ENCODE measurements at places on chromosomes 13 and 19.
A peak's percentile ranks its signal among the peaks of the same experiment; 100 is the strongest.

GRCh38 chr19:34391813-34392212, 12.4 kb upstream of the PDCD2L start:
- no peak for DNase-seq

- no peak for DNase-seq
These were observed 44.6 kb upstream of the CCNE1 start for GRCh38 chr19:29767039-29767735.

DNA sequence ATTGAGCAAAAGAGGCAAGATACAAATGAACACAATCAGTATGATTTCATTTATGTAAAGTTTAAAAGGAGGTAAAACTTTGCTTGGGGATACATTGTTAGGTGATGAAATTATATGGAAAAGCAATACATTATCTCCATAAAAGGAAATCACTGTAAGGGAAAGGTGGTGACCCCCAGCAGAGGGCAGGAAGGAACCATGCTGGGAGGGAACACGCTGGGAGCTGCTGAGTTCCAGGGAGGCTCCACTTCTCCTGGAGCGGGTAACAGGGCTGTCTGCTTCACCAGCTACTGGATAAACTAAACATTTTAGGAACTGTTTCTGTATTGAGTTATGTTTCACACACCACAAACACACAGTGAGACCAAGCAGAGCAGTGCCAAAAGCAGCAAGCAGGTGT, 91.2 kb downstream of the KATNAL1 start:
- no peak for DNase-seq

DNA sequence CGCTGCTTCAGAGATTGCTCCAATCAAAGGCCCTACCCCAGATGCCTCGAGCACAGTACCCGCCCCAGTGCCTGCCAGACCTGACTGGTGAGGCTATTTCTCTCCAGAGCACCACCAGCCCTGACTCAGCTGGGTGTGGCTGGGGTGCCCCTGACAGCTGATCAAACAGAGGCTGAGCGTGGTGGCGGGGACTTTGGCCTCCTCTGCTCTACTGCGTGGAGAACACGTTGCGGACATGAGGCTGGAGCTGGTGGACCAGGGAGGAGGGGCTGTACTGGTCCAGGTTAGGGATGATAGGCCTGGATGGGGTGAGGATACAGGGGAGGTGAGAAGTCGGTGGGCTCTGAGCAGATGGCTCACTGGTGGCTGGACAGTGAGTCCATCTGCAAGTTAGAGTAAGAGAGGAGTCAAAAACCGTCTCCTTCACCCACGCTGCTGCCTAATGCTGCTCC, 3.5 kb upstream of the DOCK6 start:
- no peak for DNase-seq

- no peak for DNase-seq
These were observed 1306.9 kb downstream of the UQCRFS1 start for GRCh38 chr19:27906081-27906480.

GRCh38 chr13:30572859-30573275, 44.9 kb upstream of the USPL1 start:
- DNase-seq = no peak

GRCh38 chr13:23963947-23964346, 66.6 kb upstream of the C1QTNF9B start:
- DNase-seq = no peak

GRCh38 chr19:46926170-46927071, 65.6 kb downstream of the ARHGAP35 start:
- DNase-seq = no peak

DNA sequence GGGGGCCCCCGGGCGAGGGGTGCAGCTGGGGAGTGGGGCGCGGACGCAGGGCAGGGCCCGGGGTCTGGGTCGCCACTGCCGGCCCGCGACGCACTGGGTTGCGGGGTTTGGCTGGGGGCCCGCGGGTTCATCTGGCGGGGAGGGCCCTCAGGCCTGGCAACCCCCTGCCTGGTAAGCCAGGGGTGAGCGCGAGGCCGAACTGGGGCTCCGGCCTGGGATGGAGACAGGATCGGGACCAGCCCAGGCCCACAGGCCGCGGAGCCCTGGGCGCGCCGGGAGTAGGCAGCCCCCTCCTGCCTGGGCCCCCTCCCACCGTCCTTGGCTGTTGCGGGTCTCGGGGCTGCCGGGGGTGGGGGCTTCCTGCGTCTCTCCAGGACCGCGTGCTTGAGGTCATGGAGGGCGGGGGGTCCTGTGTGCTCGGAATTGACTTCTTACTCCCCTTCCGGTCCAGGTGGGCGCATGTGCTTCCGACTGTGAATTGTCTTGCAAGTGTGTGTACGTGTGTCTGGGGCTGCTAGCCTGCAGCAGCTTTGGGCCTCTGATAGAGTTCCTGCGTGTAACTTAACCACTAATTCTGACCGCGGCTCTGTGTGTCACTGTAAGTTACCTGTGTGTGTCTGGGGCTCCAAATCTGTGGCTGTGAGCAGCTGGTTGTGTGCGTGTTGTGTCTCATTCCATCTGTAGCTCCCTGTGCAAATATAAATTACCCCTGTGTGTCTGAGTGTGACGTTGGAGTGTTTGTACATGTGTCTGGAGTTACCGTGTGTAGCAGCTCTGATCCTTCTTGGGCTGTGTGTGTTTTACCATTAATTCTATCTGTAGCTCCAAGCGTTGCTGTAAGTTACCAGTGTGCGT, 751 bp downstream of the GRAMD1A start:
- peak; percentile 25 for DNase-seq

DNA sequence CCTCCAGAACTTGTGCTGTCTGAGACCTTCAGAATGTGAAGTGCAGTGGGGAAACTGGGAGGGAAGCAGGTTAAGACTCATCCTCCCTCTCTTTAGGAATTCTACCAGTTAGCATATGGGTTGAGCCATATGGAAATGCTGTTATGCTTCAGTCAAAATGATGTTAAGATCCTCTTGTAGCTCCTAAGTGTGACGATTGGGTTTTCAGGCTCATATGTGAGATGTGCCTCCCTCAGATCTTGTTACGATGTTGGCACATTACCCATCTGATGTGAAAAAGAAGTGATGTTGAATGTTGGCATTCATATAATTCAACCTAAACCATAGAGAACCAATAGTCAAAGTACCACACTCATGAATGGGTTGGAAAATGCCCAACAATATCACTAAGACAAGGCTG, 67.8 kb upstream of the IPO5 start:
- no peak for DNase-seq

DNA sequence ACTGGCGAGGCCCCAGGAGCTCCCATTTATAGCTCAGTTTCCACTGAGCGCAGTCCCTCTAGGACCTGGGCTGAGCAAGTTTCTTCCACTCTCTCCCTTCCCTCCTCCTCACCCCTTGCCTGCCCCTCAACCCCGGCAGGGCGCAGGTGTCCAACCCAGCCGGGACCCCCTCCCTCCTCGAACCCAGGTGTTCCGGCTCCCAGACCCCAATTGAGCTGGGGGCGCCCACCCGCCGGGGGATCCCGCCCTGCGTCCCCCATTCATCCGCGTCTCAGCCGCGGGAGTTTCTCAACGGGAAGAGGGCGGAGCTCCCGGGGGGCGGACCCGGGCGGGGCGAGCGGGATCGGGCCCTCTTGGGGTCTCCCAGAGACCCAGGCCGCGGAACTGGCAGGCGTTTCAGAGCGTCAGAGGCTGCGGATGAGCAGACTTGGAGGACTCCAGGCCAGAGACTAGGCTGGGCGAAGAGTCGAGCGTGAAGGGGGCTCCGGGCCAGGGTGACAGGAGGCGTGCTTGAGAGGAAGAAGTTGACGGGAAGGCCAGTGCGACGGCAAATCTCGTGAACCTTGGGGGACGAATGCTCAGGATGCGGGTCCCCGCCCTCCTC, at the start of gene KIRREL2:
KIRREL2 (plus strand) TSS at position 366 of the 604 bp plus-strand sequence; CDS start at position 575, 209 bp downstream.
- no peak for DNase-seq

DNA sequence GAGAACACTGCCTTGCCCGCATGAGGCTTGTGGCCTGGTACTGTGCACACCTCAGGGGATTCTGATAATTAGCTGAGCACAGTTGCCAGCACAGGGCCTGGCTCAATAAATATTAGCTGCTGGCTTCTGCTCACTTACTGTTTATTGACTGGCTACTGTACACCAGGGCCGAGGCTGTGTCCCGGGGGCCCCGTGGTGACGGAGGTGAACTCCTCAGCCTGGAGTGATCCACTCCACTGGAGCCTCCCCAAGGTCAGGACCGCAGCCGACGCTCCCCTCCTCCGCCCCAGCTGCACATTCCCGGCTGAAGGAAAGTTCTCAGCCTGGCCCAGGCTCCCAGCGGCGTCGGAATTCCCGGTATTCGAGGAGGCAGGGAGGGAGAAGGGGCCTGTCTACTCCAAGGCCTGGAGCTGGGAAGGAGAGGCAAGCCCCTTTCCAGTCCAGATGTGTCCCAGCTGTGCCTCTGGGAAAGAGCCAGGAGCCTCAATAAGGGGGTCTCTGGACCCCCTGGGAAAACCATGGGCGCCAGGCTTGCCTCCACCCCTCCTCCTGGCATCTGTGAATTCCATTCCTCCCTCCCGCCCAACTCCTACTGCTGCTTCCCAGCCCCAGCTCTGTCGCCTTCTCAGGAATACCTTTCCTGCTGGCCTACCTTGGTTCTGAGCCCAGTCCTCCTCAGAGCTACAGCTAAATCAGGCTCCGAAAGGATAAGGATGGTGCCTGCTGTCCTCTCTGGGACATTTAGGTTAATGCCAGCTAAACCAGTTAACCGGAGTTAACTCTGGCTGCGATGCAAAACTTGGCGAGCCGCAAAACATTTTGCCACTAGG, 7.3 kb downstream of the RPS16 start:
- no peak for DNase-seq

GRCh38 chr19:13461536-13461935, 44.7 kb downstream of the CACNA1A start:
- DNase-seq = no peak

- DNase-seq = no peak
These were observed 11.5 kb downstream of the FAM187B start for GRCh38 chr19:35216833-35217648.

Data from stimulated activated CD4-positive, alpha-beta T cell treated with anti-CD3 and anti-CD28 coated beads, Interleukin-1b, Interleukin-23, amount 100 ng/mL, for 1 hour (primary cell).